ENCODE measurements at places on chromosomes 7 and 10.

DNA sequence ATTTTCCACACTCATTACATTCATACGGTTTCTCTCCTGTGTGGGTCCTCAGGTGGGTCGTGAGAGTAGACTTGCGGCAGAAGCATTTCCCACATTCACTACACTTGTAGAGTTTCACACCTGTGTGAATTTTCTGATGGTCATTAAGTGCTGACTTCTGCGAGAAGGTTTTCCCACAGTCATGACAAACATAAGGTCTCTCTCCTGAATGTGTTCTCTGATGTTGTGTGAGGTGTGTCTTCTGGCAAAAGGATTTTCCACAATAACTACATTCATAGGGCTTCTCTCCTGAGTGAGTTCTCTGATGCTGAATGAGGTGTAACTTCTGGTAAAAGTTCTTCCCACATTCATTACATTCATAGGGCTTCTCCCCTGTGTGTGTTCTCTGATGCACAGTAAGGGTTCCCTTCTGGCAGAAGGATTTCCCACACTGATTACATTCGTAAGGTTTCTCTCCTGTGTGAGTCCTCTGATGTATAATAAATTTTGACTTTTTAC is 15.1 kb downstream of the ZNF12 start:
- no peak for DNase-seq

- no peak for DNase-seq
These were observed 4.4 kb downstream of the FBH1 start for GRCh38 chr10:5894403-5894802.

DNA sequence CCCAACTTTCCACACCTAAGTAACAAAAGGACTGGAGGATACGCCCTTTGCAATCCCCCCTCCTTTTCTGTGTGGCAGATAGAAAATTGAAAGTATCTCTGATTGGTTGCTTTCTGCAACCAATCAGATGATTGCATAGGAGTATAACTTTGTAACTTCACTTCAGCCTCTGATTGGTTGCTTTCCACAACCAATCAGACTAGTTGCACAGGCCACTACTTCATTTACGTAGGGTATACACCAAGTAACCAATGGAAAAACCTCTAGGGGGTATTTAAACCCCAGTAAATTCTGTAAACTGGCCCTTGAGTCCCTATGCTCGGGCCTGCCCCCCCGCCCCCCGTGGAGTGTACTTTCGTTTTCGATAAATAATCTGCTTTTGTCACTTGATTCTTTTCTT is 1080.4 kb downstream of the CNTNAP2 start:
- no peak for DNase-seq

DNA sequence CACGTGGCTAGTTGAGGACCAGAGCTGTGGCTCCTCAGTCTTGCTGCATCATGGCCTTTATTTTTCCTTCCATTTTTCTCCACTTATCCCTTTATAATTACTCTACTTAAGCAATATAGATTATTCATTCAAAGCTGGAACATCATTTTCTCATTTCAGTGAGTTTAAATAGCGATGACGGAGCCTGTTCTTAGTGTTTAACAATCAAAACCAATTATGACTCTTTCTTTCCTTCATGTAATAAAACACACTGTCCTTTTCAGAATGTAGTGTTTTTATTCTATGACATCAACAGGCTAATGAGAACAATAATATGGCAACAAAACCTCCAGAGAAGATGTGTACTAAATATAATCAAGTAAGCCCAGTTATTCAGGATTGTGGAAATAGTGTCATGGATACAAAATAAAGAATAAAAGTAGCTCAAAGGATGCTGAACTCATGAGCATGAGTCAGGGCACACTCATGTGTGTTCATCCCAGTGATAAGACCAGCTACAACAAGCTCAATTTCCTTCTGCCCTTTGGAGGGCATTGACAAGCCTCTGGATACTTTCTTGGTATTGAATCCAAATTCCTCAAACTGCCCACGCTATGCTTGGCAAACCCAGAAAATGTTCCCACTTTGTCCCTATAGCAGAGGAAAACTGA is 188.4 kb downstream of the CYP26A1 start:
- DNase-seq: no peak

GRCh38 chr10:115882021-115882420 is 391.0 kb downstream of the GFRA1 start:
- DNase-seq: no peak

GRCh38 chr10:44978570-44979280 is at the start of gene DEPP1:
Gene DEPP1 (minus strand): TSS chr10:44978809. CDS start chr10:44978030, 779 bp downstream.
- peak; percentile 92 for DNase-seq

- no peak for DNase-seq
These were observed 182.7 kb downstream of the C7orf25 start for GRCh38 chr7:42729053-42729765.

- DNase-seq: no peak
These were observed 11.2 kb upstream of the JAZF1 start for GRCh38 chr7:28191751-28192150.

GRCh38 chr10:95256268-95256667 is 34.5 kb downstream of the PDLIM1 start:
- DNase-seq: no peak

All from H9 (cell line).